Stimulated activated CD4-positive, alpha-beta T cell treated with anti-CD3 and anti-CD28 coated beads, Interleukin-15, amount 100 ng/mL, for 1 hour (primary cell): ENCODE measurements at places on chromosomes 1 and 21.

- DNase-seq = no peak
These were observed 45.3 kb upstream of the PLPPR4 start for GRCh38 chr1:99218999-99219398.

- no peak for DNase-seq
These were observed 444.7 kb downstream of the ADGRL2 start for GRCh38 chr1:82245345-82246014.

- no peak for DNase-seq
These were observed 51.7 kb downstream of the RASSF5 start for GRCh38 chr1:206558794-206559671.

GRCh38 chr1:37323486-37324377, 150.6 kb upstream of the ZC3H12A start:
- DNase-seq = no peak

GRCh38 chr21:33518899-33519298, 23.0 kb downstream of the GART start:
- DNase-seq = no peak

GRCh38 chr1:168483539-168483938, 60.3 kb downstream of the XCL2 start:
- DNase-seq = no peak

GRCh38 chr1:52204696-52205095, 62.8 kb downstream of the ZFYVE9 start:
- DNase-seq = no peak

DNA sequence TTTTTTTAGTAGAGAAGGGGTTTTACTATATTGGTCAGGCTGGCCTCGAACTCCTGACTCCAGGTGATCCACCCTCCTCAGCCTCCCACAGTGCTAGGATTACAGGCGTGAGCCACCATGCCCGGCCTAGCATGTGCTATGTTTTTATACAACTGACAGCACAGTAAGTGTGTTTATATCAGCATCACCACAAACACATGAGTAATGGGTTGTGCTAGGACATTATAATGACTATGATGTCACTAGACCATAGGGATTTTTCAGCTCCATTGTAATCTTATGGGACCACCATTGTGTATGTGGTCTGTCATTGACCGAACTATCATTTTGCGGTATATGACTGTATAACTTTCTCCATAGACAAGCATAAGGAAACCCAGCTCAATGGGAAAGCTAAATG, 6.3 kb downstream of the LEFTY2 start:
- no peak for DNase-seq

- peak; percentile 28 for DNase-seq
These were observed 54.7 kb upstream of the ABCG1 start for GRCh38 chr21:42164064-42164789.

DNA sequence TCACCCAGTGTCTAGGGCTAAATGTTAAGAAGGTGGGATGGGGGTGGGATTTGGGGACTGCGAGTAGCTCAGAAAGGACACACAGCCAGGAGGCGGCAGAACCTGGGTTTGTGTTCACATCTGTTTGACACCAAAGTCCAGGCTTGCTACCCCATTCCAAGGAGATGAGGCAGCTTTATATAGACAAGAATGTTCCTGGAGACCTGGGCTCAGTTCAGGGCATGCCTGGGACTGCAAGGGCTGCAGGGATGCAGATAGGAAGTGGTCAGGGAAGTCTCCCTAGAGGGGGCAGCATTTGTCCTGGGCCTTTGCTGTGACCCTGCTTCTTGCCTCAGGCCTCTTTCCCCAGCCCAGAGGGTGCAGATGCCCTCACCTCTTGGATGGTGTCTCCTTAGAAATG, 16.3 kb downstream of the PADI3 start:
- DNase-seq = no peak

GRCh38 chr1:192726820-192727504, 81.9 kb upstream of the RGS2 start:
- no peak for DNase-seq

- DNase-seq = no peak
These were observed 402.3 kb upstream of the ADAMTS5 start for GRCh38 chr21:27369234-27369633.

- no peak for DNase-seq
These were observed 10.0 kb upstream of the MORC3 start for GRCh38 chr21:36310016-36310415.

- DNase-seq = no peak
These were observed 64.7 kb downstream of the S100B start for GRCh38 chr21:46540087-46540710.
